ENCODE measurements at places on chromosomes 4 and X. TPM values are rescaled to one million over a fixed set of nuclear protein-coding genes. Genes with fewer than 3 reads are reported as not detected.

DNA sequence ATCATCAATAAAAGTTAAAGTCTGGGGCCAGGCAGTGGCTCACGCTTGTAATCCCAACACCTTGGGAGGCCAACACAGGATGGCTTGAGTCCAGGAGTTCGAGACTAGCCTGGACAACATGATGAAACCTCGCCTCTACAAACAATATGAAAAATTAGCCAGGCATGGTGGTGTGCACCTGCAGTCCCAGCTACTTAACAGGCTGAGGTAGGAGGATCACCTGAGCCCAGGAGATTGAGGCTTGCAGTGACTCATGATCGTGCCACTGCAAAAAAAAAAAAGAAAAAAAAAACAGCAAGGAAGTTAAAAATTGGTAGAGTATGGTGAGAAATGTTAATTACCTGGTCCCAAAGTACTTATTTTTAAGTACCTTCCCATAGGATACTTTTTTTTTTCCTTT, 27.5 kb downstream of the FBXW7 start:
- peaks cover 13% of the 10 kb centered on the region for H3K4me1 ChIP-seq
- no peak overlapping the region for H3K4me3 ChIP-seq
- H3K27ac ChIP-seq = no peak overlapping the region
- DNase-seq = no peak

DNA sequence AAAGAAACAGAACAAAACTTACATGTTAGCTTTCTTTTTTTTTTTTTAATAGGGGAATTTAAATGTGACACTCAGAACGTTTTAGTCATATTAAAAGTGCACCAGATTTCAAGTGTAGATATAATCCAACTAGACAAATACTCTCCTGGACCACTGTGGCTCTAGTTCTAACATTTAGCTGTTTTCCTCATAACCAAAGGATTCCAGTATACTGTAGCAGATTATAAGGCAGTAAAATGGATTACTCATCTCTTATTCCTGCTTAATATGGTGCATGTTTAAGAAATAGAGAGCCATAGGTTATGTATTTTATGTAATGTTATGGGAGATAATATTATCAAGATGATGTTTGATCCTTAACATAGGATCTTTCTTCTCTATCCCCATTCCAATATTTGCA, 1339.5 kb upstream of the AGA start:
- H3K27ac ChIP-seq = no peak overlapping the region
- no peak for DNase-seq
- no peaks in the 10 kb centered on the region for H3K36me3 ChIP-seq
- H3K27me3 ChIP-seq = no peaks in the 10 kb centered on the region
- no peaks in the 10 kb centered on the region for H3K4me1 ChIP-seq

GRCh38 chrX:13334491-13334890, 14.6 kb upstream of the ATXN3L start:
- no peaks in the 10 kb centered on the region for H3K36me3 ChIP-seq
- H3K4me3 ChIP-seq = no peak overlapping the region
- no peak overlapping the region for H3K27ac ChIP-seq
- no peaks in the 10 kb centered on the region for H3K27me3 ChIP-seq
- DNase-seq = no peak
- H3K4me1 ChIP-seq = no peaks in the 10 kb centered on the region

- H3K36me3 ChIP-seq = no peaks in the 10 kb centered on the region
- DNase-seq = no peak
- H3K4me1 ChIP-seq = no peaks in the 10 kb centered on the region
- H3K4me3 ChIP-seq = no peak overlapping the region
Measured at GRCh38 chrX:117765211-117765610, 351.4 kb downstream of the KLHL13 start.

GRCh38 chrX:9604908-9605306, 140.0 kb downstream of the TBL1X start:
- H3K4me1 ChIP-seq = peaks cover 21% of the 10 kb centered on the region
- H3K27ac ChIP-seq = no peak overlapping the region
- DNase-seq = no peak
- H3K36me3 ChIP-seq = no peaks in the 10 kb centered on the region
- H3K27me3 ChIP-seq = no peaks in the 10 kb centered on the region
- H3K4me3 ChIP-seq = no peak overlapping the region

- no peaks in the 10 kb centered on the region for H3K27me3 ChIP-seq
- DNase-seq = no peak
- no peak overlapping the region for H3K27ac ChIP-seq
- H3K4me1 ChIP-seq = peaks cover 17% of the 10 kb centered on the region
Measured at GRCh38 chr4:2824836-2825381, 18.7 kb upstream of the ADD1 start.

DNA sequence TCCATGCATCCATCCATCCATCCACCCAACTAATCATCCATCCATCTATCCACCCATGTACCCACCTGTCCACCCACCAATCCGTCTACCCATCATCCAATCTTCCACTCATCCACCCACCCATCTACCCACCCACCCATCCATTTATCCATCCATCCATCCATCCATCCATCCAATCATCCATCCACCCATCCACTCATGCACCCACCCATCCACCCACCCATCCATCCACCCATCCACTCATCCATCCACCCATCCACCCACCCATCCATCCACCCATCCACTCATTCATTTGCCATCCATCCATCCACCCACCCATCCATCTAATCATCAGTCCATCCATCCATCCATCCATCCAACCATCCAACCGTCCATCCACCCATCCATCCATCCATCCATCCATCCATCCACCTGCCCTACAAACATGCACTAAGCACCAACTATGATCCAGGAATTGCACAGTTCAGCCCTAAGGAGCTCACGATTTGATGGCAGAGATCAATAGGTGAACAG, 21.3 kb upstream of the MXD4 start:
- peaks cover 22% of the 10 kb centered on the region for H3K4me1 ChIP-seq
- no peaks in the 10 kb centered on the region for H3K36me3 ChIP-seq
- DNase-seq = no peak
- peaks cover 4% of the 10 kb centered on the region for H3K27me3 ChIP-seq
- peak overlapping the region; percentile 30 for H3K27ac ChIP-seq
- H3K4me3 ChIP-seq = no peak overlapping the region

- no peak for DNase-seq
- H3K4me3 ChIP-seq = no peak overlapping the region
- no peaks in the 10 kb centered on the region for H3K36me3 ChIP-seq
- no peak overlapping the region for H3K27ac ChIP-seq
- no peaks in the 10 kb centered on the region for H3K4me1 ChIP-seq
Measured at GRCh38 chr4:59339631-59340030, 1860.5 kb upstream of the ADGRL3 start.

TRIM60 gene
- polyA plus RNA-seq = not detected

TRPC5OS gene
- polyA plus RNA-seq = not detected

DNA sequence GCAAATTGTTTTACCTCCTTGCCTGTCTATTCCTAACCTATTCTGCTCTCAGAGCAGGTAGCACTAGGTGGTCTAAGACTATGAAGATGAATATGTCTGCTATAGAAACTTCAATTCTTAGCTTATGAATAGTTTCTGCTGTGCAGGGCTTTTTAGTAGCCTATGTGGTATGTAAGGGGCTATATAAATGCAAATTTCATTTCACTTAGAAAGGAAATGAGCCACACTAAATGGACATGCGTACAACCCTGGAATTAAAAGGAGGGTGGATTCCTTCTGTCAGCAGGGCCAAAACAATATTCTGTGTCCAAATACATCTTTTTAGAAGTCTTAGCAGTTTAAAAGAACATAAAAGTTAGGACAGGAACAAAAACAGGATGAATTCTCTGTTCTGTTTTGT, 163.9 kb upstream of the GEMIN8 start:
- H3K4me1 ChIP-seq = no peaks in the 10 kb centered on the region
- no peaks in the 10 kb centered on the region for H3K27me3 ChIP-seq
- no peaks in the 10 kb centered on the region for H3K36me3 ChIP-seq

NHS gene
- polyA plus RNA-seq = not detected

NPNT gene
- not detected for polyA plus RNA-seq

- no peak overlapping the region for H3K4me3 ChIP-seq
- H3K4me1 ChIP-seq = no peaks in the 10 kb centered on the region
- H3K27ac ChIP-seq = no peak overlapping the region
- no peaks in the 10 kb centered on the region for H3K27me3 ChIP-seq
- H3K36me3 ChIP-seq = peaks cover 4% of the 10 kb centered on the region
- no peak for DNase-seq
Measured at GRCh38 chrX:54208531-54208930, 25.5 kb upstream of the FAM120C start.

SPANXB1 gene
- polyA plus RNA-seq = not detected

GRCh38 chr4:52157641-52158316, 106.7 kb downstream of the SPATA18 start:
- no peaks in the 10 kb centered on the region for H3K27me3 ChIP-seq
- H3K4me3 ChIP-seq = no peak overlapping the region
- no peaks in the 10 kb centered on the region for H3K4me1 ChIP-seq
- H3K27ac ChIP-seq = no peak overlapping the region
- no peak for DNase-seq

C4orf17 gene
- not detected for polyA plus RNA-seq

- DNase-seq = no peak
- H3K4me1 ChIP-seq = no peaks in the 10 kb centered on the region
- no peak overlapping the region for H3K4me3 ChIP-seq
- H3K27ac ChIP-seq = no peak overlapping the region
- no peaks in the 10 kb centered on the region for H3K36me3 ChIP-seq
- peaks cover 10% of the 10 kb centered on the region for H3K27me3 ChIP-seq
Measured at GRCh38 chr4:41285202-41285863, 28.6 kb downstream of the UCHL1 start.

DNA sequence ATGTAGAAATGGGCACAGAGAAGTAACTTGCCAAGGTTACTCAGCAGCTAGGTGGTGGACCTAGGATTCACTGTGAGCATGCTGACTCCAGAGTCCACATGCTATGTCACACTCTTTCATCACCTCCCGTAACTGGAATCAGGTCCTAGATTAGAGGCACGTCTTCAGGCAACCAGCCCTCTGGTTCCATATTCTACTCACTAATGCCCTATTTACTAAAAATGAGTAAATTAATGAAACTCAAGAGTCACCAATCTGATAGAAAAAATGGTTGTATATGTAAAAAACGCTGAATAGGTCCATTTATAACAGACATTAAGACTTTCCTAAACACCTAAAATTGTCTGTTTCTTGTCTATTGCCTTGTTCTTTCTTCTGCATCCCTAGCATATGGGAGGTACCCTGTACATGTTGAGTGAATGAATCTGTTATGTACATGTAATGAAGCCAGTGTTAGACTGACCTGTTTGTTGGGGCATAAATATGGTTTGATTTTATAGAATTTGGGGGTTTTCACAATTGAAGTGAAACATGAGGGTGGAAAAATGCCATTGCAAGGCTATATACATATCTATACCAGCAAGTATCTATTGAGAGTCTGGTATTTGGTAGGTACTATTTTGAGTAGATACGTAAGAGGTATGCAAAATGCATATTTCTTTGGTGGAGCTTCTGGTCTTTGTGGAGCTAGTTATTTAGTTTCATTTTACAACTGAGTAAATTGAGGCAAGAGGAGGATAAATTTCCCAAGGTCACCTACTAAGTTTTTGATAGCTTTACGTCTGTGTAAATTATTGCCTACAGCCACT, 7.5 kb upstream of the RUFY3 start:
- no peaks in the 10 kb centered on the region for H3K27me3 ChIP-seq
- no peak overlapping the region for H3K4me3 ChIP-seq
- DNase-seq = no peak
- peak overlapping the region; percentile 80 for H3K27ac ChIP-seq

ANKRD37 gene
- polyA plus RNA-seq = 13.7 TPM

- no peaks in the 10 kb centered on the region for H3K36me3 ChIP-seq
- H3K27ac ChIP-seq = peak overlapping the region; percentile 83
- peak; percentile 76 for DNase-seq
- no peaks in the 10 kb centered on the region for H3K27me3 ChIP-seq
- H3K4me1 ChIP-seq = peaks cover 47% of the 10 kb centered on the region
Measured at GRCh38 chrX:153900831-153901752, 3.4 kb upstream of the AVPR2 start.

STPG2 gene
- 0.17 TPM for polyA plus RNA-seq

DNA sequence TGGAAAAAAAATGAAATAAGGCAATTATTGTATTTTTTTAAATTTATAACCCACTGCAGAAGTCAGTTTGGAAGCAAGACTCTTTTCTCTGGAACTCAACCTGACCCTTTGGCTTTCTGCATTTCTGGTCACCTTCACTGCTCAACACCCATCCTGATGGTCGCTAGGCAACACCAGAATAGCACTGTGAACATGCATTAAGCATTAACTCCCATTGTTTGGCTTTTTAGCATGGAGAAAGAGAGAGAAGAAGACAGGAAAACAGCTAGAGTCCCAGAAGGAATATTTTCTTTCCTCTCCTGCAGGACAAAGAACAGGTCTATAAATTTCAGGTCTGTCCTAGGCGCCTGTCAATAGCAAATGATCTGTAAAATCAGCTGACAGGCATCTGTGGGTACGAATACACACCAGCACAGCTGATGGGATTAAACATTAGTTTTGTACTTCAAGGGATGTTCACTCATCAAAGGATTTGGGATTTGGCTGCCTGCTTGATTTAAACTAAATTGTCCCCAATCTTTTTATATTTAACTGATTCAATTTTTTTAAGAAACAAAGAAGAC, 137.2 kb upstream of the ETNPPL start:
- H3K27ac ChIP-seq = no peak overlapping the region
- H3K36me3 ChIP-seq = no peaks in the 10 kb centered on the region
- no peaks in the 10 kb centered on the region for H3K4me1 ChIP-seq

ARL9 gene
- not detected for polyA plus RNA-seq

FSTL5 gene
- polyA plus RNA-seq = not detected

TEX13B gene
- polyA plus RNA-seq = not detected

DNA sequence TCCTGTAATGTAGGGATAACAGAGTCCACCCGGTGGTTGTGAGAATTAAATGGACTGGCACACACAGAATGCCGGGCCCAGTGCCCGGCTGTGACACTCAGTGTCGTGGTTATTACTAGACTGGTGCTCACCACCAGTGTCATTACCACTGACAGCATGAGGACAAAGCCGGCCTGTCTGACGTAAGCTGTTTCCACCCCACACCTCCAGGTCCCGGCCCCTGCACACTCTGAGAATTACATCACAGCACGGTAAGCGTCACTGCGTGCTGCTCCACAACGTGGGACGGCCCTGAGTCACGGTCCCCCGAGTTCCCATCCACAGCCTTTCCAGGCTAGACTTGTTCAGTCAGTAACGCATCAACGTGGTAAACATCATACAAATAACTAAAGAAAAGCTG, 22.9 kb downstream of the FAT1 start:
- no peaks in the 10 kb centered on the region for H3K36me3 ChIP-seq
- no peak overlapping the region for H3K4me3 ChIP-seq
- no peaks in the 10 kb centered on the region for H3K4me1 ChIP-seq
- no peaks in the 10 kb centered on the region for H3K27me3 ChIP-seq

GRCh38 chrX:111645607-111646006, 35.4 kb upstream of the ALG13 start:
- H3K27ac ChIP-seq = no peak overlapping the region
- no peak overlapping the region for H3K4me3 ChIP-seq
- no peak for DNase-seq
- no peaks in the 10 kb centered on the region for H3K4me1 ChIP-seq

DNA sequence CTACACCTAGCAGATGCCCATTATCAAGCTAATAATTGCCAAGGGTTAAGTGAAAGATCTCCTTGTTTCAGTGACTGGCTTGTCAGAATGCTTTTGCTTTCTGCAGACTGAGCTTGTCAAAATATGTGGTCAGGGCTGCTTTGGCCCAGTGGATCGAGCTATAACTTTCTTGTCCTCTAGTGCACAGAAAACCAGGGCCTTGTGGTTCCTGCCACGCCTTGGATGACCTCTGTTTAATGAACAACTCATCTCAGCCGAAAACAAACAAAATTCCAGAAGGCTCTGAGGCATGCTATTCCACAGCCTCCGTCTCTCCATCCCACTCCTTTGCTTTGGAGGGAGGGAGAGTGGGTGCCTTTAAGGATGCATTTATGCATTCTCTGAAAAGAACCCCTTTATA, 11.3 kb downstream of the EVC start:
- no peak overlapping the region for H3K27ac ChIP-seq
- no peak for DNase-seq
- no peaks in the 10 kb centered on the region for H3K27me3 ChIP-seq
- H3K36me3 ChIP-seq = no peaks in the 10 kb centered on the region
- H3K4me3 ChIP-seq = no peak overlapping the region
